ENCODE measurements at places on chromosomes 6 and 20.

DNA sequence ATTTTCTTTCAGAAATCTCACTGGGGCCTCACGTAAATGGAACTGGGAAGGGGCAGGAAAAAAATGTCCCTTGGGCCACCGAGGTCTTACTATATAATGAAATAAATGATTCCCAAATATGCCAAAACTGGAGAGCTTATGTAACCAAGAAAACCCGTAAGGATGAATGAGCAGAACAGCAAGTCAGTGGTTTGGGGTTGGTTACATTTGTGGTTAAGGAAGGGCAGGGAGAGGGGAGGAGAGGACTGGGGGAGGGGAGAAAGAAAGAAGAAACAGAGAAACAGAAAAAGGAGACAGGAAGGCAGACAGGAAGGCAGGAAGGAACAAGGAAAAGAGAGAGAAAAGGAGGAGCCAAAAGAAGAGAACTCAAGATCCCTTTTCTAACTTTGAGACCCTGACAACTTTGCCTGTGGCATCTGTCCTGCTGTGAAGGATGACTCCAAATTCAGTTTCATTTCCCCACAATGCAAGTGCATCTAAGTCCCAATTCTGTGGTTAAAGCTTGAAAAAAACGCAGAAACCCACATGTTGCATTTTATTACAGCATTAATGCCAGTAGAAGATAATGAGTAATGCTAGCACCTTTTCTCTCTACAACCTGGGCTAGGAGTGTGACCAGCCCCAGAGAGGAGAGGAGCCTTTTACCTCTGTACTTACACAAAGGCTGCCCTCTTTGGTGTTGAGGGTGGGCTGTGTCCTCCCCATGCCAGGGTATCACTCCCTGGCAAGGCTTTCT is 10.8 kb upstream of the ARMC2 start:
- DNase-seq = no peak

DNA sequence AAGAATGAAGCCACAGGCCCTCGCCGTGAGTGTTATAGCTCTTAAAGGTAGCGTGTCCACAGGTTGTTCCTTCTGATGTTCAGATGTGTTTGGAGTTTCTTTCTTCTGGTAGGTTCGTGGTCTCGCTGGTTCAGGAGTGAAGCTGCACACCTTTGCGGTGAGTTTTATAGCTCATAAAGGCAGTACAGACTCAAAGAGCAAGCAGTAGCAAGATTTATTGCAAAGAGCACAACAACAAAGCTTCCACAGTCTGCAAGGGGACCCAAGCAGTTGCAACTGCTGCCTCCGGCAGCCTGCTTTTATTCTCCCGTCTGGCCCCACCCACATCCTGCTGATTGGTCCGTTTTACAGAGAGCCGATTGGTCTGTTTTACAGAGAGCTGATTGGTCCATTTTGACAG is 5.2 kb downstream of the HIVEP1 start:
- DNase-seq = no peak

GRCh38 chr6:69064226-69064625 is 429.1 kb downstream of the ADGRB3 start:
- no peak for DNase-seq

GRCh38 chr20:8749101-8749500 is 319.8 kb upstream of the PLCB4 start:
- DNase-seq = no peak

- no peak for DNase-seq
These were observed 68.1 kb upstream of the TBXT start for GRCh38 chr6:166235666-166236292.

DNA sequence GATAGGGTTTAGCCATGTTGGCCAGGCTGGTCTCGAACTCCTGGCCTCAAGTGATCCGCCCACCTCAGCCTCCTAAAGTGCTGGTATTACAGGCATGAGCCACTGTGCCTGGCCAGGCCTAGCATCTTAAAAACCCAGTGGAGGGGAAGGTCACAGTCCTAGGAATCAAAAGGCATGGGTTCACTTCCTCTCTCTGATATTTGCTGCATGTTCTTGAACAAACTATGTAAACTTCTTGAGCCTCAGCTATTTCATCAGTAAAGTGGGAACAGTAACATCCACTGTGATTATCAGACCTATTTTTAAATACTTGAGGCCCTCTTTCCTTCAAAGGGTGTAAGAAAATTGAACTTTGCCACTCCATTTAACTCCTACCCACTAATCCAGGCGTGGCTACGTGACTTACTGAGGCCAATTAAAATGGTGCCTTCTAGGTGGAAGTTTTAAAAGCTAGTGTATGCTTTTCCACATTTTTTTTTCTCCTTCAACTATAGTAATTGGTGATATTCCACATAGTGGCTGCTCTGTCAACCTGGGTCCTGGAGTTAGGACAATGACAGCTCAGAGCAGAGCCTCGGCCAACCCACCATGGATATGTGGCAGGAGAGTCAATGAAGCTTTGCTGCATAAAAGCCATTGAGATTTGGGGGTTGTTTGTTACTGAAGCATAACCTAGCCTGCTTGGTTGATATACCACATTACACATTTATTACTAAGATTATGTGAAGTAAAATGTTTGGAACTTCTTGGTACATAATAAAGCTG is 32.2 kb upstream of the IER3 start:
- no peak for DNase-seq

DNA sequence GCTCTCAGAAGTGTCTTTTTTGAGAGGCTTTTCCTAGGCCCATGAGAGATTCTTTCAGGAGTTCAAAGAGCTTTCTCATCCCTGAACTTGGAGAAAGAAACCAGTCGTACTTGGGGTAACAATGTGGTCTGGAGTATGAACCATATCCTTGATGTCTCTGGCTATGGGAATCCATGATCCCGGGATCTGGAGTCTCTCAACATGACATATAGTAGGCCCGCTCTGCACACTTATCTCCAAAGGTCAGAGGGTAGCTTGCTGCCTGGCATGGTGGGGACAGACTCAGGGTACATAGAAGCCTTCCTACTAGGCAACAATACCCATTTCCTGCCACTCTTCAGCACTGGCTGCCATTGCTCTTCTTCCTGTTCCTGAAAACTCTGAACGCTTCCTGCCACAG is 42.2 kb upstream of the NFATC2 start:
- no peak for DNase-seq

DNA sequence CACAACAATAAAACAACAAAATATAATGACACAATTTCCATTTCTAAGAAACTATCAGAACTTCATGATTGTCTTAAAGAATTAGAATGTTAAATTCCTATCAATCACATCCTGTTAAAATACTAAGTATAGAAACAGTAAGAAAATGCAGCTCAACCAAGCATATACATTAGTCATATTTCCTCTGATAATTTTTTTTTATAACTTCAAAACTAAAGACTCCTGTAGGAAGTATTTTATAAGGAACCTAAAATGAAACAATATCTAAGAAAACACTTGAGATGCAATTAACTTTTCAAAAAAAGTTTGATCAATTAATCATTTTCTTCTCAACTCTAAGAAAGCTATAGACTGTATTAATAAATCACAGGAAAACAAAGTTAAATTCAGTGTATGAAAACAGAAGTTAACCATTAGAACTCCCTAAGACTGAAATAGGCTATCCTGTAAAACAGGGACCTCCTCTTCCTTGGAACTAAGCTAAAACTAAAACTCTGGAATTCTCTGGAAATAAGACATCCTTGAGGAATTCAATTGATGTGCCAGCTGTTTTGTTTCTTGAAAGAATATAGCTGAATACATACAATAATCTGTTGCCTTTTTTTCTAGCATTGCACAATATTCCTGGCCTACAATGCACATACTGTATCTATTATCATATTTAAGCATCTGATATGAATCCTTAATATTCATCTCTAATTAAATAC is 19.8 kb downstream of the FKBP5 start:
- DNase-seq = no peak

- no peak for DNase-seq
These were observed 38.5 kb downstream of the PANK2 start for GRCh38 chr20:3927486-3928291.

- DNase-seq = peak; percentile 64
These were observed 4.8 kb upstream of the TRIM40 start for GRCh38 chr6:30130887-30131862.

DNA sequence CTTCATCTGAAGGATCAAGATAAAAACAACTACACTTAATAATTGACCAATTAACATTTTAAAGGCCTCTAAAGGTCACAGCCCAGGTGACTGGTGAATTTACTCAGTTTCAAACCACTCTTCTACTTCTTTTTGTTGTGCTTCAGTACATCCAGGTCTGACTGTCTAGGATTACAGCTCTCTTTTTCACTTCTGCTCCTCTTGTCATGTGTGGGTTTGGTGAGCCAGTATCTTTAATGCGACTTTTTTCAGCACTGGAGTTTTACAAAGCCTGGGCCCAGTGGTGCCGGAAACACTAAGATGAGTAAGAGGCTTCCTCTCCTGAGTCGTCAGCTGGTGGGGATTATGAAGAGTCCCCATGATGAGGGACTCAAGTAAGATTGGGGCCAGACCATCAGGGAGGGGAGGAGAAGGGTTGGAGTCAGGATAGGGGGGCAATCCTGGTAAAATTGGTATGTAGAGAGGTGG is 27.0 kb downstream of the HECA start:
- DNase-seq = no peak

- no peak for DNase-seq
These were observed 850.9 kb downstream of the TFAP2A start for GRCh38 chr6:9564021-9564420.

GRCh38 chr6:88871498-88871897 is 91.9 kb downstream of the RNGTT start:
- DNase-seq = no peak

GRCh38 chr20:14220986-14221385 is 116.4 kb downstream of the FLRT3 start:
- DNase-seq = no peak

GRCh38 chr6:34816635-34817301 is 24.9 kb downstream of the BLTP3A start:
- no peak for DNase-seq

- no peak for DNase-seq
These were observed 11.2 kb upstream of the MRPS18A start for GRCh38 chr6:43698584-43699349.

GRCh38 chr6:127340171-127340570 is 3.2 kb downstream of the ECHDC1 start:
- no peak for DNase-seq

DNA sequence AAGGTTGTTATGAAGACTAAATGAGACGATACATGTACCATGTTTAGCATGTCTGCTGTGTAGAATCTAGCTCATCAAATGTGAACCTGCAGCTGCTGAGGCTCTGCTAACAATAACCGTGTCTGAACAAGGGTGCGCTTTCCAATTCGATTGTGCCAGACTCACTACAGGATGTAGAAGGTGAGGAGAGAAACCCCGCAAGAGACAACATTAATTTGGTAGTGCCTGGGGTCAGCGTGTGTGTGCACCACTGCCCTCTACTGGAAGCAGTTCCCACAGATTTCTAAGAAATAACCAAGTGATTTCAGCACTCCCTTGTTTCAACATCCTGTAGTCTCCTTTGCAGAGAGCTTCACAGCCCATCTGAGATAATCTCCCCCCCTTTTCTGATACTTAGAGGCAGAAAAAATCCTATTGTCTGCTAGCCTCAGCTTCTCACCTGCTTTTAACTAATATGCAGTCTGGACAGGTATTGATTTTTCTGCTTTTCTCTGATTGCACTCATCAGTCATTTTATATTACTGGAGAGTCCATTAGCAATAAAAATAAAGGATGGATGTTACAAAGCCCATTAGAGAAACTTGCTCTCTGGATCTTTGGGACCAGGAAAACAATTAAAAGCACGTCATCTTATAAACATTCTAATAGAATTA is 96.7 kb upstream of the BACH2 start:
- DNase-seq = peak; percentile 32

DNA sequence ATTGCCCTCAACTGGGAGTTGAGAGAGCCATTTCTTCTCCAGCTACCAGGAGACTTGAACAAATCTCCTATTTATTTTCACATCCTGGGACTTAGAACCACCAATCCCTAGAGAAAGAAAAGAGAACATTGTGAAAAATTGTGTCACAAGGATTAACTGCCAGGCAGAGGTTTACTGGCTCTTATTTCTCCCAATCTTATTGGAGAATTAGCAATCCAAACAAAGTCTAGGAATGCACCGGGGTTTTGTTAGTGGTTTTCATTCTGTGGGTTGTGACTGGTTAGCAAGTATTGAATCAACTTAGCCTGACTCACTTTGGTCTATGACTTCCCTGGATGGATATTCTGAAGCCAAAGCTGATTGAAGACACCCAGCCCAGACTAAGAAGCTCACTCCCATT is 21.2 kb upstream of the ENPP5 start:
- no peak for DNase-seq

- no peak for DNase-seq
These were observed 457.9 kb downstream of the TBC1D32 start for GRCh38 chr6:120876424-120876823.

GRCh38 chr20:46249671-46250070 is 58.6 kb downstream of the CDH22 start:
- DNase-seq = no peak

DNA sequence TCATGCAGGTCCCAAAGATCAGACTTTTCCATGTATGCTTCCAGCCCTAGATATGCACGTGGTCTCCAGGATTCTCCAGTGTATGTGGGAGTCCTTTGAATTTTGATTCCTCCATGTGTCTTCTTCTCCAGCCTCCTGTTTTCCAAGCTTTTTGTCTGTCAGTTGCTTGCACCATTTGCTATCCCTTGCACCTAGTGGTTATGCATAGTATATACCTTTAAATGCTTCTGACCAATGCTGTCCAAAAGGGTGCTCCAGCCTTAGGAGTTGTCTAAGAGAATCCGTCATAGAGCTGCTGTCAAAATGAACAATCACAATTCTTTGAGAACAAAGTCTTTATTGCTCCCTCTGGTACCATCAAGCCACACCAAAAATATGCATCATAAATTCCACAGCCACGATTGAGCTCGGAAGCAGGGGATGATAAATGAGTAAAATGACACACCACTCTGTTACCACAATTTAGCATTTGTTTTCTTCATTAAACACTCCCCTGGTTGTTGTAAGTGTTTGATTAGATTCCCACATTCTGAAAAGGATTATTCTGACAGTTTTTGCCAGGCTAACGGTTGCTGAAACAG is 706.2 kb upstream of the GJE1 start:
- DNase-seq = no peak

GRCh38 chr6:11878735-11879134 is 100.1 kb upstream of the ADTRP start:
- DNase-seq = peak; percentile 23

GRCh38 chr6:25670793-25671513 is 18.9 kb downstream of the SCGN start:
- no peak for DNase-seq

Data from AG04450 (cell line).